Stimulated activated CD4-positive, alpha-beta T cell treated with anti-CD3 and anti-CD28 coated beads, Interleukin-12 subunit alpha, Interleukin-12 subunit beta, amount 100 ng/mL, for 48 hours (primary cell): ENCODE measurements at places on chromosomes 2 and 18.

- no peak for DNase-seq
Observed at GRCh38 chr2:236568922-236569572, 578 bp upstream of the ACKR3 start.

DNA sequence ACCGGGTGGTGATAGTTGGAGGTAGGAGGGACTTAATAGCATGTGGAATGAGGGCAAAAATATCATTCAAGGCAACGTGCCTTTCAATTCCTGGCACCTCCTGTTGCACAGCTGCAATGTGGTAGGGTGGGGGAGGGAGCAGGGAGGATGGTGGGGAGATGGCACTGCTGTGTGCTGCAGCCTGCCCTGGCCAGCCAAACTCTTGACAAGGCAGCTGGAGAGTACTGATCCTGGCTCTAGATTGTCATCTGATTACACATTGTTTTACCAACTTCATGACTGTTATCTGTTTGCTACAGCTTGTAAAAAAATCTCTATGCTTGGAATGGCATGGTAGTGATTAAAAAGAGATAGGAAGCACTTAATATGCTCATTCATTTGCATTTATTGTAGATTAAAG, 47.7 kb downstream of the PLCL1 start:
- no peak for DNase-seq

DNA sequence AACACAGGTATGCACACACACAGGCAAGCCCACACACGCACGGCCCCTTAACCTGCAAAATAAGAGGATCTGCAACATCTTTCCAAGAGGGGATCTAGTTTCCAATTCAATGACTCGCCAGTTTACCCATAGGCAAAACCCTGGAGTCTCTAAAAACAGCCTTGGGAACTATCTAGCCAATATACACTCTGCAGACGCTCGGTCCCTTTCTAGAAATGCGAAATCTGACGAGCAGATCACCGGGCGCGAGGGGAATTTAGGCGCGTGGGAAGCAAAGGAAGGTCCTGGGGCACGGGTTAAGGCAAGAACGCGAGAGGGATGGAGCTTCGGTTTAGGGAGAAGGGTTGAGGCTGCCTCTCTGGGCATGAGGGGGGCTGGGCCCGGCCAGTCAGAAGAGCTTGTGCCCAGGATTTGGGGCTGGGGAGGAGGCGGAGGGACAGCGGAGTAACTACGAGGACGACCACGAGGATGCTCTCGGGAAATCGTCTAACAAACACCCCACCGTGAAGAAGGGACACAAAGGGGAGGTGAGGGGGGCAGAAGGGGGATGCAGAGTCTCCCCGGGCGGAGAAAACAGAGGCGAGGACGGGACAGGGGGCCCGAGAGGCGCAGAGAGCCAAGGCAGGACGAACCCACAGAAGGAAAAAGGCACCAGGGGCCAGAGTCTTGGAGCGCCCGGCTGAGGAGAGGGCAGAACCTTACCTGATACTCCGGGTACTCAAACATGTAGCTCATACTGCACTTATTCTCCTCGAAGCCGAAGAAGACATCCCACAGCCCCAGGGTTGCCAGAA, 542 bp downstream of the PGAP1 start:
- no peak for DNase-seq

DNA sequence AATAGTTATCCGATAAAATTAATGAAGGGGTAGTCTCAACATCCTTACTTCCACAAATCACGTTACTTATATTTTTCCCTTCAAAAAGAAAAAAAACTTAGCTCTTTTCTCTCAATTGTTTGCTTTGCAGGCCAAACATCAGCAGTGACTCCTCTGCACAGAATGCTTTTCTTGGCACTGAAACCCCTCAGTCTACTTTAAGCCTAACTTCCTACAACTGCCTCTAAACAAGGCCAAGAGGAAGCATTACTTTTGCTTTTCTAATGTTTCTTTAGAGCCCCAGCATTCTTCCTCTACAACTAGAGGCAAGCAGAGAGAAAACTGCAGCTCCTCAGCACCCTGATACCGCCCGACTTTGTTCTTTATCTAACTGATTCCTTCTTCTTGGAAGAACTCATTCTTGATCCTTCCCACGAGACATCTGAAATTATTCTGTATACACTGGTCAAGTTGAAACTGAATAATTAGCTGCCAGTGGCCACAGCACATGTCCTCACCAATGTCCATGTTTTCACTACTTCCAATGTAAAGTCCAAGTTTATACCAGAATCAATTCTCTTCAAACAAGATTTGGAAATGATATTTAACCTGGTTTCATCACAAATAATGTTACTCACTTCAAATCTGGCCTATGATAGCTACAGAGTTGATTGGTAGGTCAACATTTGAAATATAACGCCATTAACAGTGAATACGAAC, 55.3 kb downstream of the DTNB start:
- no peak for DNase-seq

GRCh38 chr2:214378455-214379103, 32.3 kb upstream of the VWC2L start:
- DNase-seq = no peak

- no peak for DNase-seq
Observed at GRCh38 chr2:119338826-119339561, 27.6 kb downstream of the C2orf76 start.

DNA sequence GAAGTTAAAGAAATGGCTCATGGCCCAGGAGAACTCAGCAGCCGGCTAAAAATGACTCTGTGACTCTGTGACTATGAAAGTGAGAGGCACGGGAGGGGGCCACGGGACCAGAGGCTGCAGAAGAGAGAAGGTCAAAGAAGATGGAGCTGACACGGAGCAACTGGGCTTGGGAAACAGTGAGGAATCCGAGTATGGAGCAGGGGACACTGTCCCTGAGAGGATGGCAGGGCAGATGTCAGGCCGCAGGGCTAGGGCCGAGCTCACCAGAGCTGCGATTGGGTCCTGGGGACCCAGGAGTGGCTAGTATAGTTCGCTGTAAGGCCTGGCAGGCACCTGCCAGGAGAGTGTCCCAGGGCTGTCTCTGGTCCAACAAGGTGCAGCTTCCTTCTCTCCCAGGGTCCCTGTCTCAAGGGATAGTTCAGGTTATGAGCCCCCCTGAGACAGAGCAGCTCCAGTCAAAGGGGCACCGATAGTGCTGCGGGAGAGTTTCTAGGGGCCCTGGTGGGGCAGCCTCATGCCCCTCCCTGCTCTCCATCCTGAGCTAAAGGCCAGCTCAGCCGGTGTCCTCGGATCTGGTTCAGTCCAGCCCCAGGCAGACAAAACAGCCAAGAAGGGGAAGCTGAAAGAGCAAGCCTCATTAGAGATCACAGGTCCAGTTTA, 42.7 kb downstream of the CIB4 start:
- DNase-seq = no peak

GRCh38 chr18:11861583-11862288, 10.5 kb downstream of the CHMP1B start:
- no peak for DNase-seq

- no peak for DNase-seq
Observed at GRCh38 chr2:123770996-123771720, 253.9 kb upstream of the CNTNAP5 start.

DNA sequence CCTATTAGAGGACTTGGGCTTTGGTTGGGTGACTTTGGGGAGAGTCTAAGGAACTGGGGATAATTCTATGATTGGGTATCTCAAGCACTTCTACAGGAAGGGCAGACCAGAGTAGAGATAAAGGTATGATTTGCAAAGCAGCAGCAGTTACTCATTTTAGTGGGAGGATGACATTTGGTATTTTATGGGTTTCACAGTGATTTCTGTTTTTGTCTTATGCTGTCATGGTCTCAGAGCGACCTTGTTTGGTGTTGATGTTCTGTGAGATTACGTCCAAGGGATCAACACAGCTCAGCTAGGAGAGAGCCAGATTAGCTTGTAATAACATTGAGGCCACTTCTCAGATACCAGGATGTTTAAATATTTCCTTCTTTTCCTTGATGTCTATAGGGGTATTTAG, 18.2 kb downstream of the TTR start:
- no peak for DNase-seq

DNA sequence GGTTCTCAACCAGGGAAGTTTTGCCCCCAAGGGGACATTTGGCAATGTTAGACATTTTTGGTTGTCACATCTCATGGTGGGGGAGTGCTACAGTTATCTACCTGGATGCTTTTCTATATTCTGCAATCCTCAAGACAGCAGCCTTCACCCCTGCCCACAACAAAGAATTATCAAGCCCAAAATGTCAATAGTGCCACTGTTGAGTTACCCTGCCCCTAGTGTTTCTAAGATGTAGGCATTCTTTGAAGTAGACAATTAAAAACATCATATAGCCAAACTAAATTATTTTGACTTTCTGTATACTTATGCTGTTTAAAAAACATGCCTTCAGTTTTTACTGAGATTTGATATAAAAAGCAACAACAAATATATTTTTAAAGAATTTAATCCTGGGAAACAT, 48.0 kb downstream of the ABI2 start:
- no peak for DNase-seq

DNA sequence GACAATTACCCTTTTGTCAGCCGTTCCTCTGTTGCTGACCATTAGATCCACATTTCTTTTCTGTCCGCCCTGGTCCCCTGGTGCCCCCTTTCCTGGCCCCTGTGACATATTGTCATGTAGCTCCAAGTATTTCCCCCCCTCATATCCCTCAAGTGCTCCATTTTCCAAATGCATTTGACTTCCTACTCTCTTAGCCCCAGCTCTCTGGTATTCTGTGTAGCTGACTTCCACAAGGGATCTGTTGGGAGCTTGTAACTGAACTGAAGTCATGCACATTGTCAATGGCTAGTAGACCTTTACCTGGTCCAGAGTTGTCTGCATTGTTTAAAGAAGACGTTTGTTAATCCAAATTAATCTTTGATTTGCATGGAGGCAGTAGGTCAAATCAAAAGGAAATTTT, 34.8 kb downstream of the LIPG start:
- DNase-seq = no peak

DNA sequence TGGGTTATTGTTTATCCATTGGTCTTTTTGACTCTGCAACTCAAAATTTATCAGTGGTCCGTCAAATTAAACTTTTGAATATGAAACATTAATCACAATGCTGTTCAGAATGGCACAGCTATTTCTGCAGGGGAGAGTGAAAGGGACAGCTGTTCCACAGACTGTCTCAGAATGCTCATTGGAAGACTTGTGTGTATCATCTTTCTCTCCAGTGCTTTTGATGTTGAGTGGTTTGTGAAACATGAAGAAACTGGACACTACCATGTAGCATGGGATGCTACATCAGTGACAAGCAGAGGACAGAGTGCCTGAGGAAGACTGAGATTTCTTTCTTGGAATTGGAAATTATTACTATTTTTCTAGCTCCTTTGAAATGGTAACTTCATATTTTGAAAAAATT, 115.7 kb downstream of the PLCL1 start:
- DNase-seq = no peak

GRCh38 chr18:13619505-13620205, 106.7 kb downstream of the FAM210A start:
- DNase-seq = no peak

DNA sequence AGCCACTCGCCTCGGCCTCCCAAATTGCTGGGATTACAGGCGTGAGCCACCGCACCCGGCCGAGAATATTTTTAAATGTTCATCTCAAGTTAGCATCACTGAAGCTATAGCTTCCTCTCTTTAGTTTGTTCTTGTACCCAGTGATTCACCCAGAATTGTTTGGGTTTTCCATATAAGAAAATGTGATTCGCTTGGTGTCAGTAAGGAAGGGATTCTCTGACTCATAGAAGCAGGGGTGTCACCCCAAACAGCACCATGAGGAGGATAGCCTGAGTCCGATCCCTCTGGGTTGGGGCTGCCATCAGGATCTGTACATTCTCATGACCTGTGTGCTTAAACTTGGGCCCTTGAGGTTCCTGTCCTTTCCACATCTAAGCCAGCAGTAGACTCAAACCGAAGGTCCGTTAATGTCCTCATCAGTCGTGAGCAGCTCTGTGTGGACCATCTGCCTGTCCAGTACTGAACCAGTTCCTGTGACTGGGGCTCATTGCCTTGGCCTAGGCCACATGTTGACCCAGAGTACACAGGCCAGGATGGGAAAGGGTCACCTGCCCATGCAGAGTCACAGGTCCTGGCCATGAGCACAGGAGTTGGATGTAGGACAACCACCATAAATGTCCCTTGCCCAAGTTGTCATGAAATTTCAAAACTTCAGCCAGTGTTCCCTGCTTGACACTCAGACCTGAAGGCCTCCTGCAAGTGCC, 311.9 kb downstream of the GBX2 start:
- no peak for DNase-seq

DNA sequence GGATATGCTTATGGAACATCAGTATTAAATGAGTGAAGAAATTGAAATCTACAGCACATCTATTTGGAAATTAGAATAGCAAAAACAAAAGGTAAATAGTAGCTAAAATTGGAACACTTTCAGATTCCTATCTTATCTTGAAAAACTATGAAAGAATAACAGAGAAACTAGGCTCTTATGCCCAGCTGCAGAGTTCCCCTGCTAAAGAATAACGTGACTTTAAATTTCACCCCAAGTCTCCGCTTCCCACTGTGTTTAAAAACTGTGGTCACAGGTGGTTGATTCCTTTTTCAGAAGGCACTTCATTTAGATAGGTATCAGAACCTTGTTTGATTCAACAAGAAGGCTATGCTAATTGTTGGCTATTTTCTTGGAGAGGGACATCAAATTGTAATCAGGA, 30.1 kb downstream of the ARHGAP28 start:
- no peak for DNase-seq

DNA sequence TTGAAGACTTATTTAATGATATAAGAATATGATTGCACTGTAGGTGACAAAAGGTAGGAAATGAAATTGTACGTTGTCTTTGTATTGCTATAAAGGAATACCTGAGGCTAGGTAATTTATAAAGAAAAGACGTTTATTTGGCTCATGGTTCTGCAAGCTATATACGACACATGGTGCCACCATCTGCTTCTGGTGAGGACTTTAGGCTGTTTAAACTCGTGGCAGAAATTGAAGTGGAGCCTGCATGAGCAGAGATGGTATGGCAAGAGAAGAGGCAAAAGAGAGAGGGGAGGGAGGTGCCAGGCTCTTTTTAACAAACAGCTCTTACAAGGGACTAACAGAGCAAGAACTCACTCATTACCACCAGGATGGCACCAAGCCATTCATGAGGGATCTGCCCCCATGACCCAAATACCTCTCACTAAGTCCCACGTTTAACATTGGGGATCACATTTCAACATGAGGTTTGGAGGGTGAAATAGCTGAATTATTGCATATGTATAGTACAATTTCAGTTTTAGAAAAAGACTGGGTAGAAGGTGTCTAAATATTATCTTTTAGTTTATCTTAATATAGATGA, 86.8 kb downstream of the GULP1 start:
- no peak for DNase-seq

DNA sequence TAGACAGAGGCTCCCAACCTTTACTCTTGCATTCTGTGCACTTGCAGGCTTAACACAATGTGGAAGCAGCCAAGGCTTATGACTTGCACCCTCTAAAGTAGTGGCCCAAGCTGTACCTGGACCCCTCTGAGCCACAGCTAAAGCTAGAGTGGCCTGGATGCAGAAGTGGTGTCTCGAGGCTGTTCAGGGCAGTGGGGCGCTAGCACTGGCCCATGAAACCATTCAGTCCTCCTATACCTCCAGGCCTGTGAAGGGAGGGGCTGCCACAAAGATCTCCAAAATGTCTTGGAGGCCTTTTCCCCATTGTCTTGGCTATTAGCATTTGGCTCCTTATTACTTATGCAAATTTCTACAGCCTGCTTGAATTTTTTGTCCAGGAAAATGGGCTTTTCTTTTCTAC, 207.7 kb downstream of the OSR1 start:
- DNase-seq = no peak

GRCh38 chr2:173749315-173749714, 215.9 kb downstream of the SP3 start:
- no peak for DNase-seq
